HCEC 1CT (cell line): ENCODE measurements at places on chromosomes 13 and 19.

GRCh38 chr19:7200736-7201135 is 93.5 kb downstream of the INSR start:
- DNase-seq: no peak

DNA sequence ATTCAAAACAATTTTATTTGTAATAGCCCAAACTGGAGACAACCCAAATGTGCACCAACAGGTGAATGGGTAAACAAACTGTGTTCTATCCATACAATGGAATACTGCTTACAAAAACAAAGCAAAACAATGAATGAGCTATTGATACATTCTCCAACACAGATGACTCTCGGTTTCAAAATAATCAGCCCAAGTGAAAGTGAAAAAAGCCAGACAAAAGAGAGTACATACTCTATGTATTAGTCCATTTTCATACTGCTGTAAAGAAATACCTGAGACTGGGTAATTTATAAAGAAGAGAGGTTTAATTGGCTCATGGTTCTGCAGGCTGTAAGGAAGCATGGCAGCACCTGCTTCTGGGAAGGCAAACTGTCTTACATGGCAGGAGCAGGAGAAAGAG is 65.2 kb upstream of the LRCH1 start:
- no peak for DNase-seq

- DNase-seq: no peak
Observed at GRCh38 chr19:17421942-17422341, 2.1 kb downstream of the MVB12A start.

- DNase-seq: no peak
Observed at GRCh38 chr19:2636897-2637683, 65.4 kb downstream of the GNG7 start.

DNA sequence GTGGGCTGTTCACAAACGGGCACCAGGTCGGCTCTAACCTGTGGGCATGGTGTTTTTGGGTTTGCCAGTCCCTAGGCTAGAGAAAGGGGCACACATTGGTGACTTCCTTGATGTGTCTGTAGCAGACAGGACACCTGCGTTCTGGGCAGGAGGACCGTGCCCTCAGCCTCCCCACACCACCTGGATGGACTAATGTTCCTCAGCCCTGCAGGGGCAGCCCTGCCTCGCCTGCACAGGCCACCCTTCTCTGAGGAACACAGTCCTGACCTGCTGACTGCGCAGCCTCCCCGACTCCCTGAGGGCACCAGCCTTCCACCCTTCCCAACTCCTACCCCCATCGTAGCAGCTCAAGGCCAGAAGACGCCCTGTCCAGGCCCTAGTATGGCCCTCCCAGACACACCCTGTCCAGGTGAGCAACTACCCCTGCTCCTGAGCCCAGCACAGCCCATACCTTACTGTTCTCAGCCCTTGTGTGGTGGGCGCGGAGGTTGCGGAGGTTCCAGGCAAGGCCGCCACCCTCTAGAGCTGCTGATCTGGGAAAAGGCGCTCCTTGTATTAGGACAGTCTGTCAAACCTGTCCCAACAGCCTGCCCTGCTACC is 55.7 kb downstream of the GGACT start:
- no peak for DNase-seq

GRCh38 chr13:85528491-85529217 is 270.6 kb downstream of the SLITRK6 start:
- DNase-seq: peak; percentile 69

- DNase-seq: no peak
Observed at GRCh38 chr13:27952876-27953675, 16.0 kb downstream of the CDX2 start.

GRCh38 chr19:51321799-51322198 is 10.4 kb downstream of the IGLON5 start:
- DNase-seq: no peak

- DNase-seq: no peak
Observed at GRCh38 chr19:3055741-3056416, 6.4 kb downstream of the TLE5 start.

GRCh38 chr19:42154471-42155323 is 22.5 kb upstream of the POU2F2 start:
- DNase-seq: no peak

- no peak for DNase-seq
Observed at GRCh38 chr13:21219036-21219381, 42.6 kb downstream of the MRPL57 start.

GRCh38 chr19:42420055-42420544 is 7.1 kb downstream of the LIPE start:
- peak; percentile 58 for DNase-seq

DNA sequence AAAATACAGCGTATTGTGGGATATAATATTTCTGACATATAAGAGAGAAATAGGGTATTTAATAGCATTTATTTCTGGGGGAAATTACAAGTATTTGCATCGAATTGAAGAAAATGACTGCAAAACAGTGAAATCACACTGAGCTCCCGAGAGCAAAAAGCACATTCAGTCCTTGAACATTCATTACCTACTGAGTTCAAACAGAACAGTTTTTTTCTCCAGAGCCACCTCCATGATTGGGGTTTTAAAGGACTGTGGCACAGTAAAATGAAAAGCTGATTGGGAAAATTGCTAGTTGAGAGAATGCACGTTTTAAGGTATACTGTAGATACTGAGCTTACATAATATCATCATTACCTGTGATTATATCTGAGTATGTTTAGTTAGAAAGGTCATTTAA is 58.0 kb upstream of the TRPC4 start:
- DNase-seq: no peak

DNA sequence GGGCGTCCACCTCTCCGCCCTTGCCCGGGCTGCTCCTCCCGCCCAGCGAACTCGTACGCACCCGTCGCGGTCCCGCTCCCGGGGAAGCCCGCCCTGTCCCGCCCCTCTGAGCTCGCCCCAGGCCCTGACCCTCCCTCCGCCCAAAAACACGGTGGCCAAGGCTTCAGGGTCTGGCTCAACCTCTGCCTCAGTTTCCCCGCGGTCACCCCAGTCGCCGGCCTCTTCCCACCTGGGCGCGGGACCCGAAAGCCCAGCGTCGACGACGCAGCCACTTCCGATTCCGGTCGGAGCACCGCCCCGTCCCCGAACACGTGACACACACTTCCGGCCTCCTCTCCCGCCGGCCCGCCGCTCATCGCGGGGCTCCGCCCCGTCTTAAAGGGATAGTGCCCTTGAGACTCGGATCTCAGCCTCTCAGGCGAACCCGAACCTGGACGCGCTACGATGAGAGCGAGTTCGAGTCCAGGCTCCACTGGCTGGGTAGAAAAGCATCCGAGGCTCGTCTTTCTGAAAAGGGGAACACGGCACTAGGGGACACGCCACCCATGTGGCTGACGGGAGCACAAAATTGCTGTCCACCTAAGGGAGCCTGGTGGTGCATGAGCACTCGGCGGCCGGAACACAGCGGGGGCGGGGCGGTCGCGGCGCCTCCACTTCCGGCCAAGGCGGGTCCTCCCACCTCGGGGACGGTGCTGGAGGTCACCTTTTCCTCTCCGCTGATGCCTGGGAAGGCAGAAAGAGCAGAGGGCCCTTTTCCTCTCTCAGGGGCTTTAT is at the start of gene C19orf25:
Gene C19orf25, minus strand, starts transcription at position 282 of the 774 bp plus-strand sequence. CDS start 312 bp downstream, outside the sequence.
- DNase-seq: peak; percentile 93

DNA sequence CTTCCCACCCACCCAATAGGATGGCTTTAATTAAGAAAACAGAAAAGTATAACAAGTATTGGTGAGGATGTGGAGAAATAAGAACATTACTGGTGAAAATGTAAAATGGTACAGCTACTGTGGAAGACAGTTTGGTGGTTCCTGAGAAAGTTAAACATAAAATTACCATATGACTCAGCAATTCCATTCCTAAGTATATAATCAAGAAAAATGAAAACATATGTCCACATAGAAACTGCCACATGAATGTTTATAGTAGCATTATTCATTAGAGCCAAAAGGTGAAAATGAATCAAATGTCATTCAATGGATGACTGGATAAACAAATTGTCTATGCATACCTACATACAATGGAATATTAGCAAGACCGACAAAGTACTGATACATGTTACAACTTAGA is 16.9 kb downstream of the DZIP1 start:
- peak; percentile 82 for DNase-seq

GRCh38 chr13:98774776-98775175 is 22.3 kb upstream of the SLC15A1 start:
- DNase-seq: no peak

- DNase-seq: no peak
Observed at GRCh38 chr13:32707471-32707870, 121.2 kb downstream of the PDS5B start.

DNA sequence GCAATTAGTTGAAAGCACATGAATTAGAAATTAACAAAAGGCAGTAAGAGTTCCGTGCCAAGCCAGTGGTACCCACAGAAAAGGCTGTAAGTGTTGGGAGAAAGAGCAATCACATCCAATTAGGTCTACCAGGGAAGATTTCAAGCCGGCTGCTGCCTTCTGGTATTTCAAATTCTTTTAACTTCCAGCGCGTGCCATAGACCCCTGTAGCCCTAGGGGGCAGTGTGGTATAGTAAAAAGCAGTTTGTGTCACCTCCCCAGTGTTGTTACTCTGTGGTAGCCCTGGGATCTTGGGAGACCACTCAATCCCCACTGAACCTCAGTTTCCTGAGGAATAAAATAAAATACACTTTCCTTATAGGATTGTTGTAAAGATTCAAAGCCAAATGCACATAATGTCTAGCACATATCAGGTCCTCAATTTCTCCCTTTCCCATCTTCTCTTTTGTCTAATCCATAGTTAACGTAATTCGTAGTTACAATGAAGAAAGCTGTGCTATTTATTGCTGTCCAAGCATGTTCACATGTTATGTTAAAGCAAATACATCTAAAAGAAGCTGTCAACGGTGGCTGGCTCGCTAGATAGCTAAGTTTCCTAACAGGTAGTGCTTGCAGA is 230.2 kb downstream of the TDRD3 start:
- no peak for DNase-seq

DNA sequence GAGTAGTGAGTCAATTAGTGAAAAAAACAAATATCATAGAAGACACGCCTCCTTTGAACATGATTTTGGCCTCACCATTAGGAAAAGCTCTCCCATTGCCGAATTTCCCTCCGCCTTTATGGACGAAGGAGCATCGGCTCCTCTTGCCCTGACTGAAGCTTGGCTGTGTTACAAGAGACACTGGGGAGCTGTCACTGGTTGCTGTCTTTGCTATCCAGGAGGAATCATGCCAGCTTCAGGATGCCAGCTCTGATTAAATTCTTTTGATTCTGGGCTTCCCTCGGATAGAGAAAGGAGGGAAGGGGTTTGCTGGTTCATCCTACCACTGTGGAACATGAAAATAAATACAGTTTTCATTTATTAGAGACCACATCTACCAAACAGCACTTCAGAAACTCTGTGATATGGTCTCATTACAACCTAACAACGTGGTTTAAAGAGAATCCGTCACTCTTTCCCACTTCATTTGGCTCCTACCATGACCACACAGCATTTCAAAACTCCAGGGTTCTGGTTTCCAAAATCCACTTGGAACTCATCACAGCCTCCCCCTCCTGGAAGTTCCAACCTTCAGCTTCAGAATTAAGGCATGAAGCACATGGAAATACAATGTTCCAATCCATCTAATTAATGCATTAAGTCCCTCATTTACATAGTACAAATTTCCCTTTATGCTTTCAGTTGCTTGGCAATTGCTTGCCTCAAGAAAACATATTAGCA is 446.0 kb downstream of the EFNB2 start:
- DNase-seq: no peak

DNA sequence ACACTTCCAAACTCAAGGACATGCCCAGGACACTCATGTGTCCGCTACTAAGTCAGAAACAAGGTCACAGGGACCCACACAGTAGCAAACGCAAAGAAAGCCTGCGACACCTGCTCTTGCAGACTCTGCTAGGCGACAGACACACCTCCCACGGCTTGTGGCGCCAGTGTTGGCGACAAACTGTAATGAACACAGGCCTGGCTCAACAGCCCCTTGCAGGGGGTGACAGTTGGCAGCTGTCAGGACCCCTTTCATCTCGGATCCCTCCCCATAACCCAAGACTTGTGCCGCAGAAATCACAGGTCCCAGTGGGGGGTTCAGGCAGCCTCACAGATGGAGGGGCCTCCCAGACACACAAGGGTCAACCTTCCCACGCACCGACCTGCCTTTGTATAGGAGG is 364 bp downstream of the CKM start:
- DNase-seq: no peak

- DNase-seq: no peak
Observed at GRCh38 chr13:32044446-32044845, 12.9 kb downstream of the FRY start.

GRCh38 chr19:10517760-10518443 is 655 bp upstream of the S1PR5 start:
- peak; percentile 7 for DNase-seq

GRCh38 chr19:43470288-43470687 is 4.9 kb upstream of the LYPD3 start:
- DNase-seq: peak; percentile 63

DNA sequence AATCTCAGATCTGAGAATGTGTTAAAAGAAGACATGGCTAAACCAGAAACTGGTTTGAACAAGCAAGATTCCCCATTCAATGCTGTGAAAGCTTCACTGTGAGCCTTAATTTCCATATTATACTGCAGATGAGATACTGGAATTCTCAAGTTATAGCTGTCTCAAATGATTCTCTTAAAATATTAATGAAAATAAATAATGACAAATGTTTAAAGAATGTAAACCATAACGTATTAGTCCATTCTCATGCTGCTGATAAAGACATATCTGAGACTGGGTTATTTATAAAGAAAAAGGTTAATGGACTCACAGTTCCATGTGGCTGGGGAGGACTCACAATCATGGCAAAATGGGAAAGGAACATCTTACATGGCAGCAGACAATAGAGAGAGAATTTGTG is 667.8 kb downstream of the SLITRK1 start:
- peak; percentile 19 for DNase-seq

- no peak for DNase-seq
Observed at GRCh38 chr13:46554951-46555350, 2.0 kb downstream of the LRCH1 start.

DNA sequence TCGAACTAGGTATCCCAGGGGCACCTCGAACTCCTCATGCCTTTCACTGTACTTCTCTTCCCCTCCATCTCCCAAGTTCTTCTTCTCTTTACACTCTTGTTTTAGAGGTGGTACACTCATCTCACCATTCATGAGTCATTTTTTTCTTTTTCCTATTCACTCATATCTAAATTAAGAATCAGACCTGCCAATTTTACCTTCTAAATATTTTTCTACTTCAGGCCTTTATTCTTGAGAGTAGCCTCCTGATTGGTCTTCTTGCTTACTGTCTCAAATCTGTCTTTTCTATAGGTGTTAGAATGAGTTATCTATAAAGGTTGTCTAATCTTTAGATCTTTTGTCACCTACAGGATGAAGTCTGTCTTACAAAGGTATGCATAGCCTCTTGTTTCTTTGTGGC is 20.7 kb downstream of the TDRD3 start:
- DNase-seq: no peak

- peak; percentile 36 for DNase-seq
Observed at GRCh38 chr13:44470638-44471562, 97.3 kb downstream of the SERP2 start.

GRCh38 chr13:40981949-40982348 is 37.2 kb downstream of the ELF1 start:
- no peak for DNase-seq

DNA sequence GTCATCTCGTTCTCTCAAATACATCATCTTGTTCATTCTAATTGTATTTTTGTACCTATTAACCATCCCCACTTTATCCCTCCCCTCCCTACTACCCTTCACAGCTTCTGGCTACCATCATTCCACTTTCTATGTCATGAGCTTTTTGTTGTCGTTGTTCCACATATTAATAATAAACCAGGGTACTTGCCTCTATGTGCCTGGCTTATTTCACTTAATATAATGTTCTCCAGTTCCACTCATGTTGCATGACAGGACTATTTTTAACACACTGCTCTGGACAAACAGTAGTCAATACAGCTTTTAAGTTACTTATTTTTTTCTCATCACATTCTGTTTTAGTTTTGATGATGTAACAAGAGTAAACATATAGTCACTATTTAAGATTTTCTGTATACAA is 872.3 kb downstream of the SLITRK1 start:
- DNase-seq: no peak
